ENCODE measurements at places on chromosomes 4 and X. TPM values are rescaled to one million over a fixed set of nuclear protein-coding genes. Genes with fewer than 3 reads are reported as not detected.

RIBC1 gene
- 0.72 TPM for total RNA-seq

DNA sequence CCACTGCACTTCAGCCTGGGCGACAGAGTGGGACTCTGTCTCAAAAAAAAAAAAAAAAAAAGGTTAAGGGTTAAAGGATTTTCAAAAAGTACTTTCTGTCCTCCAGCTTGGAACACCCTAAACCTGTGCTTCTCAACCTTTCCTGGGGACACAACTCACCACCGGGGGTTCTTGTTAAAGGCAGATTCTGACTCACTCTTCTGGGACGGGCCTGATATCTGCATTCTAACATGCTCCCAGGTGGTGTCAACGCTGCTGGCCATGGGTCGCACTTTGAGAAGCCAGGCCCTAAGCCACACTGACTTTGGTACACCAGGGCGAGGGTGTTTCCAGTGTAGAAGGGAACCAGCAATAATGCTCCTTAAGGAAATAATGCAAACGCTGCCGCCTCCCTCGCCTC, 46.1 kb downstream of the AFAP1 start:
- DNase-seq = no peak

- peak; percentile 54 for DNase-seq
These were observed 1.9 kb downstream of the UBE2D3 start for GRCh38 chr4:102825261-102826091.

GAGE12E gene
- not detected for total RNA-seq

- DNase-seq = no peak
These were observed 812.2 kb upstream of the CT83 start for GRCh38 chrX:117274965-117275364.
